ENCODE measurements at places on chromosomes 12 and 14.

- no peak for DNase-seq
Measured at GRCh38 chr12:3747543-3747942, 5.4 kb downstream of the CRACR2A start.

DNA sequence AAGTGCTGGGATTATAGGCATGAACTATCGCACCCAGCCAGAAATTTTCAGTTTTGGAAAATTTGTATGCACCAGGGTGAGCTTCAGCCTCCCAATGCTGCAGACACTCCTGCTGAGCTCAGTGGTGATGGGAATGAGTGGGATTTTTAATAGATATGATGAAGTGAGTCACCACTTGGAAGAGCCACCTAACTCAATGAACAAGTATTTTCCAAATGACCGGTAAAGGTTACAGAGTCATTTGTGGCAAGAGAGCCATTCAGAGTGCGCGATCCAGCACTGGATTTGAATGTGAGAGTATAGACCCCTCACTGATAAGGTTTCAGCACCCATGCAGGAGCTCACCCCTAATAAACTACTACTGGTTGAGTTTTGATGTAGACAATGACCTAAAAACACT is 100.7 kb downstream of the PPP2R5C start:
- DNase-seq: no peak

GRCh38 chr12:10283027-10283426 is 24.6 kb upstream of the KLRD1 start:
- no peak for DNase-seq

- DNase-seq: no peak
Measured at GRCh38 chr12:101794574-101794973, 36.2 kb downstream of the GNPTAB start.

GRCh38 chr14:74169906-74170305 is 69.3 kb upstream of the VSX2 start:
- DNase-seq: no peak

DNA sequence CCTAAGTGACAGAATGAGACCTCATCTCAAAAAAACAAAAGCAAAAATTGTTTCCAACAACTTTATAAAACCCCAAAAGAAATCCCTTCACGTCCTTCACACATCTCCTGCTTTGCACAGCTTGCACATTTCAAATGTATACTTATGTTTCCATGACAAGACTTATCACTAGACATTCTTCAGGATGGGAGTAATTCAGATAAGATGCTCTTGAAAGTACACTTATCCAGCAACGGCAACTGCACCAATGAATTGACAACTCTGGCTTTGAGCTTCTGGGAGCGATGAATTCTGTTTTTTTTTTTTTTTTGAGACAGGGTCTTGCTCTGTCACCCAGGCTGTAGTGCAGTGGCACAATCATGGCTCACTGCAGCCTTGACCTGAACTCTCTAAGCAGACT is 30.8 kb upstream of the AKAP5 start:
- no peak for DNase-seq

GRCh38 chr12:99513066-99513465 is 134.5 kb upstream of the GARIN6 start:
- DNase-seq: no peak

DNA sequence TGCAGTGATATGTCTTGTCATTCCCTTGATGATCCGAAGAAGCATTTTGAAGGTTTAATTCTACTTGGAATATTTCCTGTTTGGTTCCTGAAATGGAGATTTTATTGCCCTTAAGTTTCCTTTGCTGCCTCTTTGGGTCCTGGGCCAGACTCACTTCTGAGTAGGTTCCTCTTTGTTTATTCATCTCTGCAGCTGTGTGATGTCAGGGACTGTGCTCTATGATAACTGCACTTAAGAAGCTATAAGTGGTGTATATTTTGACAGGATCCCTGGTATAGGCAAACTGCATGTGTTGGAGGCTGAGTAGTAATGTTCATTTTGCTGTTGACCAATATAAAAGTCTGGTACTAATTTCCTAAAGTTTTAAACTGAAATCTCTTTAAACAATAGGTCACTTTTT is at the start of gene KLRC4:
KLRC4 (minus strand) TSS at position 366 of the 400 bp plus-strand sequence; CDS start at position 184, 182 bp downstream.
- DNase-seq: no peak

- peak; percentile 35 for DNase-seq
Measured at GRCh38 chr12:9797722-9798619, 29.3 kb upstream of the KLRF1 start.

GRCh38 chr14:51921026-51921425 is 60.6 kb downstream of the GNG2 start:
- no peak for DNase-seq

DNA sequence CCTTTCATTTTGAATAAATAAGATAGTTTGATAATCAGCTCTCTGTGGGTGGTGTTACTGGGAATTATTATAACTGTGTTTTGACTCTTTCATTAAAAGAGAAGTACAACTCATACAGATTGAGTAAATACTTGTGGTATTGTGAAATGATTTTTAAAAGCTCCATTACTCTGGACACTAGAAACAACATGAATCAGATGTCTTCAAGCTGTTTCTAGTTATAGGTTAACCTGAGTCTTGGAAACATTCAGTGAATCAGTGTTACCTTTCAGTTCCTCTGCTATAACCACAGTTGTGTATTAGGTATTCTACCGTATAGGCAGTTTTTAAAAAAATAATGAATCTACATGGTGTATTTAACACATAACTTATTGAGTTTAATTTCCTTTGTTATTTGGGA is 128.4 kb upstream of the SSTR1 start:
- no peak for DNase-seq

DNA sequence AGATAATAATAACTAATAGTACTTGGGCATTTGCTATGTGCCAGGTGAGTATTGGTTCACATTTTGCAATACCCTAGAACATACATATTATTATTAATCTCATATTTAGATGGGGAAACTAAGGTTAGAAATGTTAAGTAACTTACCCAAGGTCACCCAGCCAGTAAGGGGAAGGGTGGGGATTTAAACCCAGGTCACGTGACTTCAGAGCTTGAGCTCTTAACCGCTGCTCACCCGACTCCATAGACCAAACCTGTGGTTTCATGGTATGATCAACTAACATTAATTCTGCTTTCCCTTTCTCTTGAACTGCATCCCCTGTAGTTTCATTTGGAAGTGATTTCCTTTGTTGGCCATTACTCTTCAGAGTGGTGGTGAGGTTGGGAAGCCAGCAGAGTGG is 242.3 kb downstream of the NRXN3 start:
- no peak for DNase-seq

GRCh38 chr12:103780992-103781391 is 60.0 kb downstream of the NT5DC3 start:
- DNase-seq: no peak

DNA sequence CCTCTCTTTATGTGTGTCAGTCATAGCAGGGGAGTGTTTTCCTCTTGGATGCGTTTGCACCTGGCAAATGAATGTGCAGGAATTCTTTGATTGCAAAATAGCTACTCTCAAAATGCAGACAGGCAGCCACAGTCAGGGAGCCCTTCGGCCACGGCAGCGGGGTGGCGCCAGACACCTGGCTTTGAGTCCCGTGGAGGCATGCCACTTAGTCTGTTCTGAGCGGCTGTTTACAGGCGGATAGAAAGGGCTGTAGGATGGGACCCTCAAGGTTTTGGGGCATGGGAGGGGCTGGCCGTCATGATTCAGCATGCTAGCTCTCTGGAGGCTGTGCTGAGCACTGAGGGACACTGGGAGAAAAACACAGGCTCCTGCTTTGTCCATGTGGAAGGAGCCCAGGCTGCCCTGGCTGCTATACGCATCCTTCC is 117.1 kb downstream of the SLC25A47 start:
- peak; percentile 35 for DNase-seq

DNA sequence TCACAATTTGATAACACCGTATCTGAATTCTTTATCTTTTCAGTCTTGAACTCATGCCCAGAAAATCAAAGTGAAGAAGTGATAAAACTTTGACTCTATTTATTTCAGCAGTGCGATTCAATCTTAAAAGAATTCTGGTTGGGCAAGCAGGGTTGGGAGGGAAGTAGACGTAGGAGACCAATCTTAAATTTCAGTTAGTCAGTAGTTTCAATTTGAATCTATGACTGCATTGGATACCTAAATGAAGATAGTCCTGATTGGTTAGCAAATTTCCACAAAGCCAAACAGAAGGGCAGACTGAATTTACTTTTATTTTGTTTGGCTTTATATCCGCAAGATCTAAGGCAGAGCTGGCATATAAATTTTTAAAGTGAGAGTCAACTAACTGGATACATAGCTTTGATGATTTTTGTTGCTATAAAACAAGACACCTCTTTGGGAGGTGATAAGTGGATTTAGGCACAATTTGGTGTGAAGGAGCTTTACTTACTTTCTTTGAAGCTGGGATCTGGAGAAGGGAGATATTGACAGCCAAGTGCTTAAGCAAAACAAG is 2.6 kb downstream of the ACSS3 start:
- DNase-seq: no peak

DNA sequence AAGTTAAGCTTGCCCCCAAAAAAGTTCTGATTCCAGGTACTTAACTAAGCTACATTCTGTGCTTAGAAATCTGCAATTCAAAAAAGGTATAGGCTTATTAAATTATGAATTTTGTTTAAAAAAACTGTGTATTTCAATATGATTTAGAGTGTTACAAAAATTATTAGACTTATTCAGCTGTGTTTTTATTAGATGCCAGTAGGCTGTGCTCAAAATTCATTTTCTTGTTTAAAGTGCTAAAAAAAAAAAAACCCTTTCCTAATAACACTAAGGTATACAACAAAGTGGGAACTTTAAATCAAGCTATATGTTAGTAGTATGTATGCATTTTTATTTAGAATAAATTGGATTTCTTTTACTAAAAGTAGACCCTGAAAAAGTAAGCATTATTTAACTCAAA is 25.0 kb downstream of the LRRC9 start:
- DNase-seq: no peak

DNA sequence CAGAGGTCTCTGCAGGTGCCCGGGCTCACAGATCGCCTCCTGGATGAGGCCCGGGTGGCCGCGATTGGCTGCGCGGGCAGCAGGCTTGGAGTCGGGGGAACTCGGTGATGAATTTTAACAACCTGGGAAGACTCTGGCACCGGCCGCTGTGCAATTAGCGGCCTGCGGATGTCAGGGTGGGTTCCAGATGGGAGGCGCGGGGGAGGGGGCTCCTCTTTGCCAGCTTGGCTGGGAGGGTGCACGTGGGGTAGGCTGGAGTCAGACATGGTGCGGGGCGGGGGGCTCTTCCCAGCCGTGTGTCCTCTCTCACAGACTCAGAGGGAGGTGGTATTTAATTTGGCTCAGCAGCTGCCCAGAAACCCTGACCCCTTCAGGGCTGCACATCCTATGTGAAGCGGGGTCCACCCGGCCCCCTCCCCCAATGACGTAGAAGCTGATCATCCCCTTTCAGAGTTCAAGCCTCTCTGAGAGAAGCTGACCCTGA is 81.4 kb downstream of the KIF26A start:
- DNase-seq: no peak

GRCh38 chr12:24821691-24822090 is 127.2 kb downstream of the BCAT1 start:
- no peak for DNase-seq

DNA sequence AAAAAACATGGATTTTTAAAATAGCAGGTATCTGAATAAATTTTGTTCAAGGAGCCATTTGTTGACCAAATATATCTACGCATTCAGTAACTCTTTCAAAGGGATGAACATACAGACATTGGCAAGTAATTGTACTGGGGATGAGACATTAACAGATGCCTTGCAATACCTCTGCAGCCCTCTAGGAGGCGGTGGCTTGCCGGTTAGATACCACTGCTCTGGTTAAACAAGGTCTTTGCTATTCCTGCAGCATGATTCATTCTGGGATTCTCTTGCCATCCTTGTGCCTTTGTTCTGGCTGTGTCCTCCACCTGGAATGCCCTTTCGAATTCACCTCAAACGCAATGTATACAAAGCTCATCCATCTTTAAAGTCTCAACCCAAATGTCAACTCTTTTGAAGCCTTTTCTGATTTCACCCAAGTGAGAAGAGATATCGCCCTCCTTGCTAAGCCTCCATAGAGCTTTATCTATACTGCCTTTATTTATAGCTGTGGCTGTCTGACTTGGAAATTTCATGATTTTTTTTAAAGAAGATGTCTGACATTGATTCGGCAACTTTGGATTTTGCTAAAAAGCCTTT is 131.0 kb upstream of the SRRM4 start:
- DNase-seq: no peak

DNA sequence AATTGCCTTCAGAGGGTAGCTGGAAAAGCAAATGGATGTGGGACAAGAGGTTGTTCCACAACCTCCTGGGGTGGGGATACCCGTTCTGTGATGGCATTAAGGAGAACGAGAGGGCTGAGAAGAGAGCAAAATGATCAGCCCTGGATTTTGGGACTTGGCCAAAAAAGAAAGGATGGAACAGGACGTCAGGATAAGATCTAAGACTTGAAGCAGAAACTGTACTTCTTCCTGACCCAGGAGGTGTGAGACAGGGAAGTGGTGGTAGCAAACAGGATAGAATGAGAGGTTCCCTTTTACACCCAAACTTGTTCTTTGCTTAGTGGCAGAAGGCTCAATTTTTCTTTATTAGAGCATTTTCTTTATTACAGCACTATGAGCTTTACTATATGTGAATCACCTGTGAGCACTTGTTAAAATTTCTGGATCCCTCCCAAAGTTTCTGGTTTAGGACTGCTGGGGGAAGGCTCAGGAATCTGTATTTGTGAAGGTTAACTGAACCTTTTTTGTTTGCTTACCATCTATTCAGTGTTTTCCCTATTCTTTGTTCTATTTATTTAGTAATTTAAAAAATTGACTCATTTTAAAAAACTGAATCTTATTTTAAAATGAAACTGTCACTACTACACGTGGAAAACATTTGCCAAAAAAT is 59.2 kb downstream of the ERC1 start:
- DNase-seq: no peak

- DNase-seq: no peak
Measured at GRCh38 chr14:52522581-52523345, 29.5 kb downstream of the TXNDC16 start.

GRCh38 chr14:89440986-89441909 is 24.2 kb upstream of the FOXN3 start:
- no peak for DNase-seq

- no peak for DNase-seq
Measured at GRCh38 chr12:132415327-132416120, 74.4 kb upstream of the FBRSL1 start.

DNA sequence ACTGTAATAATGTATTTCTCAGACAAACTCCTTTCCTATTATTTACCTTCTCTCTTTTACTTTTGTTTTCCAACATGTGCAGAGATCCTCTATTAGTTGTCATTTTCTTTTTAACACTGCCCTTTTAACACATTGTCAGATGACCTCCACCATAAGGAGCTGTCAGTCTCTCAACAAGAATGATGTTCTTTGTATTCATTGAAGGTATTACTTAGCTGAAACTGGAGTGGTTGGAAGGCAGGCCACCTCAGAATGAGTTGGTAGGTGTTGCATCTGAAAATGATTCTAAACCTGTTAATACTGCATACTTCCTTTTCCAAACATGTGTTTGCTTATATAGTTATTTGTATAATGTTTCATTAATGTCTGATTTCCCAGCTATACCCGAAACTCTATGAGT is 16.9 kb downstream of the TMEM117 start:
- DNase-seq: no peak

GRCh38 chr14:96938946-96939345 is 141.8 kb downstream of the VRK1 start:
- no peak for DNase-seq

All from stimulated activated CD4-positive, alpha-beta T cell treated with anti-CD3 and anti-CD28 coated beads, Interleukin-4, amount 100 ng/mL, for 1 hour (primary cell).